ENCODE measurements at places on chromosomes 3 and 15.

- no peak for DNase-seq
Observed at GRCh38 chr15:59185725-59186124, 20.9 kb upstream of the LDHAL6B start.

DNA sequence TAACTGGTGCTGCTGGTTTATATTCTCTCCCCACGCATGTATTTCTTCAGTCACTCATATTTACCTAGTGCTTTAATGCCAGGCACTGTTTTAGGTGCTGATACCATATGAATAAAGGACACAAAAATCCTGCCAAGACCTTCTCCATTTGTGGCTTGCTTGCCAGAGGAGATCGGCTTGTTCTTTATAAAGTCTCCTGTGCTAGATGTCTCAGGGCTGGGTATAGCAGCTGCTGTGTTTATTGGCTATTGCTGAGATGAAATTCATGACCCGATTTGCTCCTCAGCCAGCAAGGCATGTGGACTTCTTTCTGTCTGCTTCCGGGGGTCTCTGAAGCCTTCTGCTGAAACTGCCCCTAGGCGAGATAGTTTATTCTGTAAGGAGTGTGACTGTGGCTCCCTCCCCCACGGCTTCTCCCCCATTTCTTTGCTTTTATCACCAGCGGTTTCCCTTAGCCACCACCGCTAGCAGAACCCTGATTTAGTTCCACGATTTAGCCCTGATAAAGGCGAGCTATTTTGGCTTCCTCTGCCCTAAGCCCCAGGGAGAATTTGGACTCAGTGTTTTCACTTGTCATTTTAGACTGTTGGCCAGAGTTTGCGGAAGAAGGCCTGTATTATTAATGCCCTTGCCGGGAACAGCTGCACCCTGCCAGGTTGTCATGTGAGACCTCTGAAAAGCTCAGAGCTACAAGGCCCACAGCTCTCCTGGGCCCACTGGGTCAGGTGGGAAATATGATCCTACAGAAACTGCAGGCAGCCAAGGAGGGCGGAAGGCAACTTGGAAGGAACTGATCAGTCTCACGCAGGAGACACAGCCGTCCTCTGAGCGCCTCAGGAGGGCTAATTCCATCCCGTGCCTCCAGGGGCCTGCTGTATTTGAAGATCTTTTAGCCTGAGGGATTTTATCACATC, 46.8 kb downstream of the ST6GAL1 start:
- no peak for DNase-seq

GRCh38 chr15:81419332-81419943, 45.4 kb upstream of the TMC3 start:
- no peak for DNase-seq

DNA sequence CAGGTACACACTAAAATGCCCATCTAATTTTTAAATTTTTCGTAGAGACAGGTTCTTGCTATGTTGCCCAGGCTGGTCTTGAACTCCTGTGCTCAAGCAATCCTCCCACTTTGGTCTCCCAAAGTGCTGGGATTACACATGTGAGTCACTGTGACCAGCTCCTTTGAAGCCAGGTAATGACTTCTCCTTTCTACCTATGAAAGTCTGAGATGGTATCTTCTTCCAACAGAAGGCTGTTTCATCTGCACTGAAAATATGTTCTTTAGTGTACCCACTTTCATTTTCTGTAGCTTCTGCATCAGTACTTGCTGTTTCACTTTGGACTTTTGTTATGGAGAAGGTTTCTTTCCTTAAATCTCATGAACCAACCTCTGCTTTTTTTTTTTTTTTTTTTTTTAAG, 8.8 kb downstream of the OIP5 start:
- no peak for DNase-seq

DNA sequence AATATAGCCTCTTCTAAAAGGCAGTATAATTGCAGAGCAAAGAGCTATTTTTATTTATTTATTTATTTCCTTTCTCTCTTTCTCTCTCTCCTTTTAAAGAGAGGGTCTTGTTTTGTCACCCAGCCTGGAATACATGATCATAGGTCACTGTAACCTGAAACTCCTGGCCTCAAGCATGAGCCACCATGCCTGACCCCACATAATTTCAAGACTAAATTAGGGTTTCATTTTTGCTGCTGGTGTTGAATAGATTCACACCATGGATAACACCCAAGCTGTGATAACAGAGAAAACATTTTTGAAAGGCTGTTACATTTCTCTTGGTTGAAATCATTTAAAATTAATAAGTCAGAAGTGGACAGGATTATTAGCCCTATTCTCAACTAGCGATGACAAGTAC, 131.6 kb downstream of the LEKR1 start:
- no peak for DNase-seq

DNA sequence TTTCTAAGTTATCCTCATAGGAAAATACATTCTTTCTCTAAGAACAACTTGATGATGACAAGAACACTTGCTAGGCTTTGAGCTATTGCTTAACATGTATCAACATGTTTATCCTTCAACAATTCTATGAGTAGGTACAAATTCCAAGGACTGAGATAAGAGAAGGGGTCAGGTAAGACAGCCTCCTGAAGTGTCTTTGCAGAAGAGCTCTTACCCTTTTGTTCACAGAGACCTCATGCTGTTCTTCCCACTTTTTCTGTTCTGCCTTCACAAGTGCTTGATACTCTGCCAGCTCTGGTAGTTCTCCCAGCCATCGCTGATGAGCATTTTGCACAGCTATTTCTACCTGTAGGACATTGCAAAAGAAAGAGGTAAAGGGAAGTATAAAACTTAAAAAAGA, 50.9 kb downstream of the CEP152 start:
- no peak for DNase-seq

DNA sequence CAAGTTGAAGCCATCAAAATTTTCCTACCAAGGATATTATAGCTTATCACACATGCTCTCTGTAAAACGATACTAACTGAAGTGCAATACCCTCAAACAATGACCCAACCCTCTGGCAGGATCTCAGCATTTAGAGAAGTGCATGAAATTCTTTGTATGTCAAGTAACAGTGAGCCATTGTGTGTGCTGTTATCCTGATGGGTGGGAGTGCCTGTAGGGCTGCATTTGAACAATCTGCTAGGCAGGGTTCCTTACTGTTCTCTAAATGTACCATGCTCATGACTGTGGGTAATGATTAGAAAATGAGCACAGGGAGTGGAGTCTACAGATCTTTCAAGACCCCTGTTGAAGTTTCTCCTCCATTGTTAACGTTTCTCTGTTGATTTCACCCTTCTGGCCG, 398.1 kb downstream of the NSUN3 start:
- no peak for DNase-seq

- no peak for DNase-seq
Observed at GRCh38 chr3:18556503-18557135, 131.5 kb upstream of the SATB1 start.

DNA sequence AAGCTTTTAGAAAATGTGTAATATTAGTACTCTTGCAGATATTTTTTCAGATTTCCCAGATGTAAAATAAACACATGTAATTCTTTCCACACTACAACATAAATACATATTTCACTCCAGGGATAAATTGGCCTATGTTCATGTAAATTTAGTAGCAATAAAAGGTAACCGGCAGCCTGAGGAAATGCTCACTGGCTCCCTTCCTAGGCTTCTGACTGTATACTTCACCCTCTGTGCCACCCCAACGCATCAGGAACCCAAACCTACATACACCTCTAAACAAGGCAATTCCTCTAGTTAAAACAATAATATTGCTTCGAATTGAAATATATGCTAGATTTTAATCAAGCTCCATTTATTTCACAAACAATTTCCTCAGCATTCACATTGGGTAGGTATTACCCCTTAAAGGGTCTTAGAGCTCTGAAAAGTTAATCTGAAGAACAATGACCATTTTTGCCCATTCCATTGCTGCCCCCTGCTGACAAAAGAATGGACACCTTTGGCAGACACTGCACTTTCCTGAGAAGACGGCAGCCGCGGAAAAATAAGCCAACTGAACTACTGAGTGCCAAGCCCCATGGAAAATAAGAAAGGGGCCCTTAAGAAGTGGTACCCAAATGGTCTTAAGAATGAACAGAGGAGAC, 212.5 kb downstream of the OSBPL10 start:
- DNase-seq: no peak

DNA sequence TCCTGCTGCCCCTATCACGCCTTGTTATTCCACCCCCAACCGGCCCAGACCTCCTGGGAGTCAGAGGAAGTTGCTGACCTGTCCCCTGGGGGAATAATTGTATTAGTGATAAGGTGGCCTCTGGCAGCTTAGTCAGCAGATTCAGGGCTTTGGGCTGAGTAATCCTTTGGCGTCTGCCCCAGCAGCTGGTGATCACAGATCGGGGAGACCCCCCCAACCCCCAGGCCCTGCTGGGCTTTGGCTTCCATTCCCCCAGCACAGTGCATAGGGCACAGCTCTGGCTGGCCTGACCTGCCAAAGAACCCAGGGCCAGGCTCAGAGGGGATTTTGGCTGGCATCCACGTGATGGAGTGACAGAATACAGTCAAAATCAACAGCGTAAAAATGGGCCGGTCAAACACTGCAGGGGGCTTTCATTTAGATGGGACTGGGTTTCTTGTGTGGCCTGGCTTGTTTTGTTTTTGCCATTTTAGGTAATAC, 3.9 kb upstream of the NR2E3 start:
- DNase-seq: no peak

DNA sequence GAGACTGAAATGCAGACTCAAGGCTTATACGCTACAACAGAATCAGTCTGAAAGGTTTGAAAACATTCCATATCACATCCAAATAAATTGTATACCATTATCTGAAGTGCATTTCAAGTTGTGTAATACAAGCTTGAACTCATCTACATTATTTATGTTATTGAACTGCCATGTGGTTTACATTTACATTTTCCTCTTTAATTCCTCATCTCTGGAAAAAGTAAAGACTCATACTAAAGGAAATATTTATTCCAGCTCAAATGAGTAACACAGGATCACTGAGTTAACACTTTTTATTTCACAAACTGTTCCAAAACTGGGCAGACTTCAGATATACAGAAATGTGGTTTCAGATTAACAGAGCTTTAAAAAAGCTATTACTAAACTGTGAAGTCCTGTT, 282.5 kb downstream of the ULK4 start:
- no peak for DNase-seq

DNA sequence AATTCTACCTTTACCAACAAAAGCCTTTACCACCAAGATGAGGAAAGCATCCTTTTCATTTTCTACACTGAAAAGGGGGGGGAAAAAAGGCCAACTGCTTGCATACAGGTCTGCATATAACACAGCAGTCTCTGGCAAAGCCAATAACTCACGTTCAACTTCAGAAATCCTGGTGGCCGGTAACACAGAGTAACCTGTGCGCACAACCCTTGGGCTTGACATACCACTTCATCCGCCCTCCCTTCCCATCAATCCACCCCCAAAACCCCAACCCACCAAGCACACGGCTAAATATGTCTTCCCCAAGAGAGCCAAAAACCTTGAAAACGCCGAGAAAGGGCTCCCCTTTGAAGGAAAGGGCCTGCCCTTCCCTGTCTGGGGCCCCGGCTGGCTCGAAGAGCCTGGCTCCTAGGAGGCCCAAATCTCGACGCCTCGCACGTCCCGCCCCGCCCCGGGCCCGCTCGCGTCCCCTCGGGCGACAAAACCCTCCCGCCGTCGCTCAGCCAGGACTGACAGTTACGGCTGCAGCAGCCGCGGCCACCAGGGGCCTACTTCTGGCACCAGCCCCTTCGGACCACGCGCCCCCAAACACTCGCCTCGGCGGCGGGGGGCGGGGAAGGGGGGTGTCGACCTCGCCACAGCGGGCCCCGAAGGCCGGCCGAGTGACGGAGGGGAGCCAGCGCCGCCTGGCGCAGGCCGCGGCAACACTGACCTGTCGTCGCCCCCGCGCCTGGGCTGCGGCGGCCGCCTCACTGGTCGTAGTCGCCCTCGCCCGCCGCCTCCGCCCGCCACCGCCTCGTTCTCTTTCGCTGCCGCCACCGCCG, 835 bp downstream of the UBE3A start:
- DNase-seq: peak; percentile 17

DNA sequence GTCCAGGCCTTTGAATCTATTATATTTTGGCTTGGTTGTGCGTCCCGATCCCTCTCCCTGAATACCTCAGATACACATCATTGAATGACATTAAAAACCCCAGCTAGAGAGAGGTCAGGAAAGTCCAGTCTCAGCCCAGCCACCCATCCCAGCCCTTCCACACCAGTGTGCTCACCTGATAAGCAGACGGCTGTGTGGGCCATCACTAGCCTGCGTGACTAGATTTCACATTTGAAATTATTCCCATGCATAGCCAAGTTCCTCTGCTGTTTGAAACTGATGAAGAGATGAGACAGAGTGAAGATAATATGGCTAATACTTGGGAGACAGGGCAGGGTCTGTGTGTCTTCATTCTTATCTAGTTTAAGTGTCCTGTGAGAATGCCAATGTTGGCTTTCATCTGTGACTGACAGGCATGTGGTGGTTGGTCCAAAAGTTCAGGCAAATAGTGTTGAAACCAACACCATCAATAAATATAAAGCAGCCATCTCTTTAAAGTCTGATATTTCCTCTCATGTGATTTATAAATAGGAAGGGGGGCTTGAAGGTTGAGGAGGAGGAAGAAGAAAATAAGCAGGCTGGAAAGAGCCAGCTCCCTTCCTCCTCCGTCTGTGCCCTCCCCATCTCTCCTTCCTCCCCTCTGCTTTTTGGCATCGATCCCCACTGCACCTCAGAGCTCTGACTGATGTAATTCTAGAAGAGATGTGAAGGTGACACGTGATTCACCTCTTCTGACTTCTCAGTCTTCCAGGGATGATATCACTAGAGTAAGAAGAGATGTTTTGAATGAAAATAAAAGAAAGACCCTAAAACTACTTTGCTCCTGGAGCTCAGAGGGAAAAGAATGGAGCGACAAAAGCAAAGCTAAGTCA, 5.1 kb downstream of the FAM43A start:
- DNase-seq: no peak

GRCh38 chr3:108180194-108180593, 42.0 kb downstream of the IFT57 start:
- DNase-seq: no peak

DNA sequence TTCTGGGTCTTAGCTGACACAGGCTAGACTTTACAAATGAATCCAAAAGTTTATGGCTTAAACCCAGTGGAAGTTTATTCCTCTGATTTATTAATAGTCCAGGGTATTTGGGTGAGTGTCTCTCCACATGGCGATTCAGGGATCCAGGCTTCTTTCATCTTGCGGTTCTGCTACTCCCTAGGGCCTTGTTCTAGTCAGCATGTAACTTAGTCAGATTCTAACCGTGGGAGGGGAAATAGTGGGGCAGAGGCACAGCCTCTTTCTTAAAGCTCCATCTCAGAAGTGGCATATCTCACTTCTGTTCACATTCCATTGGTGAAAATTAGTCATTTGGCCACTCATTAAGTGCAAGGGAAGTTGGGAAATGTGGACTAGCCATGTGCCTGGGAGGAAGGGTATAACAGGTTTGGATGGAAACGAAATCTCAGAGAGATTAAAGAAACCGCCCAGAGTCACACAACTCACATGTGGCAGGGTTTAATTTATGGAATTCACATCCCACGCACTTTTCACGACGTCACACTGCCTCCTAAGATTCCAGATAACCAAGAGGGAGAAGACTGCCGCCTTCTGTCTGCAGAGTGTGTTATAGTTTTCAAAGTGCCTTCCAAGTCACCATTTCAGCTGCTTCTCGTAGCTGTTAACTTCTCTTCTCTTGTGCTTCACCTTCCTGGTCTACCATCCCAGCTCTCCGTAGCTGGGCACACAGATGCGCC, 11.4 kb upstream of the RASGRF1 start:
- no peak for DNase-seq

GRCh38 chr3:141557961-141558706, 71.3 kb downstream of the RASA2 start:
- DNase-seq: no peak

All from GM18507 (cell line).